ENCODE measurements at places on chromosomes 1 and 21.

- peak; percentile 86 for DNase-seq
Observed at GRCh38 chr1:217029281-217030157, 306.3 kb upstream of the ESRRG start.

DNA sequence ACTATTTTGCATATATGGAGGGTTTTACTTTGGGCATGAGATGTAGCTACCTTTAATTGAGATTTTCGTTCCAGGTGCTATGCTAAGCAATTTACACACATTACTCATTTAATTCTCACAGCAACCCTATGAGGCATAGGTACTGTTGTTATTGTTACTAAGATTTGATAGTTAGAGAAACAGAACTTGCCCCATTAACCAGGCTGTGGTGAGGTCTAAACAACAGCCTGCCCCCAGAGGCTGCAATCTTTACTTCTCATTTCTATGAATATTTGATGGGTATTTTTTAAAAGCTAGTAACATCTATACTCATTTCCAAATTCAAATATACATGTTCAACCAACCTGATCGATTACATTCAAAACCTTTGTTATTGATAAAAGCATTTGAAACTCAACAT is 155.6 kb downstream of the GALNT2 start:
- DNase-seq: no peak

DNA sequence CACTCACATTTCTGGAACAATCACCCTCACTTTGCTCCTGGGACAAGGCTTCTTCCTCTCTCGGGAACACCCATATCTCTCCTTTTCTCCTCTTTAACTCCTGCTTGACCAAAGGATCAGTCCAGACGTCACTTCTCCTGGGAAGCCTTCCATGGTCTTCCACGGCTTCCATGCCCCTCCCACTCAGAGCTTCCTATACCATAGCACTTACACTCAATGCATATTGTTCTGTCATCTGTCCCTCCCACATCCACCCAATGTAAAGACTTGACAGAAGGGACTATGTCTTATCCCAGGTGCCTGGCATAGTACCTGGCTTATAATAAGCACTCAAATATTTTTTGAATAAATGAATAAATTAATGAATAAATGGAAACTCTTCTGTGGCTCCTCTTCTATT is 28.2 kb downstream of the CD34 start:
- DNase-seq: no peak

GRCh38 chr1:241589521-241589920 is 50.6 kb downstream of the CHML start:
- no peak for DNase-seq

- DNase-seq: no peak
Observed at GRCh38 chr1:60126723-60127122, 53.2 kb upstream of the C1orf87 start.

Measured in IMR-90 (cell line).